ENCODE measurements at places on chromosomes 1 and 21.

DNA sequence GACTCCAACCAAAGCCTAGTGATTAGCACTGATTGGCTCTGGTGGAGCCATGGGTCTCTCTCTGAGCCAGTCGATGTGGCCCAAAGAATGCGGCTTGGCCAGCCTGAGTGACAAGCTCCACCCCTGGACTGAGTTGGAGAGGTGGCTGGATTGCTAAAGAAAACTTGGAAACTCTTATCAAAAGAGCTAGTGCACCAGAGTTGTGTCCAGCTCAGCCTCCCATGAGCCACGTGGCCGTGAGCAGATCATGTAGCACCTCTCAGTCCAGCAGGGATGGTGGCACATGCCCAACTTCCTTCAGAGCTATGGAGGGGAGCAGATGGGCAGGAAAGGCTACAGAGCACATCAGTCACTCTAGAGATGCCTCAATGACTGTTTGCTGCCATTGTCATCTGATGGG, 142.8 kb upstream of the VAMP3 start:
- no peak for ATAC-seq

- ATAC-seq = no peak
These were observed 4.6 kb upstream of the SRSF4 start for GRCh38 chr1:29186252-29186651.

DNA sequence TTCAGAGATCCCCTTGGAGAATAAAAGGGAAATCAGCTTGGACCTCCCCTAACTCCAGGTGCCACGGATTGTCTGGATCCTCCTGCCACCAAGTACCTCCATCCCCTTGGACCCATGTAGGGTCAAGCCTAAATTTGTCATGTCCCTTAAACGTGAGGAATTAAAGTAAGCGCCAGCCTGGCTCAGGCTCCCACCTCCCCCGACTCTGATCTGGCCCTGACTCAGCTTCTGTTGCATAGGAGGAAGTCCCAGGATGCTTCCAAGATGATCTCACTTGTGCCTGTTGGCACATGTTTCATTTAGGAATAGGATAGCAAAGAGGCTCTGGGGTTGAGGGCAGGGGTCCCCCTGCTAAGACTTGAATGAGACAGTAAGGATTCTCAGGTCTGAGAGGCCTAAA, 231.9 kb upstream of the JUN start:
- ATAC-seq = peak; percentile 71

- peak; percentile 24 for ATAC-seq
These were observed 28.3 kb downstream of the LAMC1 start for GRCh38 chr1:183051546-183051945.

GRCh38 chr1:3431266-3431665, 23.2 kb upstream of the ARHGEF16 start:
- ATAC-seq = peak; percentile 79

DNA sequence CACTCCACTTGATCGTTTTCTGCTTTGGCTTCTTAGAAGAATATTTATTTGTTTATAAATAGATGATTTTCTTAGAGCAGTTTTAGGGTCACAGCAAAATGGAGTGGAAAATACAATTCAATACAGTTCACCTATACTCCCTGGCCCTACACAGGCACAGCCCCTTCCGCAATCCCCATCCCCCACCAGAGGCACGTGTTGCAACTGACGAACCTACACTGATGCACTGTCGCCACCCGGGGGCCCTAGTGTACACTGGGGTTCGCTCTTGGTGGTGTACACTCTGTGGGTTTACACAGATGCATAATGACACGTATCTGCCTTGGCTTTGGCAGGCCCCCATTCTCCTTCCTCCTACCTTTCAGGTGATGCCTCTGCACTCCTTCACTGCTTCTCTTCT, 8.0 kb downstream of the ECHDC2 start:
- ATAC-seq = no peak

DNA sequence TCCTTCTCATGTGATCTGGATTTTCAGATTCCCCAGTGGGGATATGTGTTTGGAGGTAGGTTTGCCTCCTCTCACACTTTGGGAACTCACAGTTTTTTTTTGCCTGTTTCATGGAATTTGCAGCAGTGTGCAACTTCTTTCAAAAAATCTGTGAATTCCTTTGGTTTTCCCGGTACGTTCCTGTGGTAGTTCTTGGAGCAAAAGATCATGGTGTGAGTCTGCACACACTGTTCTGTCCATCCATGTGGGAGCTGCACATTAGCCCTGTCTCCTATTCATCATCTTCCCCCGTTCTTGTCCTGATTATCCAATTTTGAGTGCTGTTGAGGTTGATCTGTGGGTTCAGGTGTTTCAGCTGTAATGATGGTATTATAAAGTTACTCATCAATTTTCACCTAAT, 30.3 kb upstream of the TACSTD2 start:
- ATAC-seq = no peak

- no peak for ATAC-seq
These were observed 202.9 kb upstream of the ESRRG start for GRCh38 chr1:216925962-216926625.

GRCh38 chr1:117662667-117663066, 56.8 kb downstream of the TENT5C start:
- ATAC-seq = no peak

GRCh38 chr1:110176299-110176956, 26.1 kb downstream of the SLC6A17 start:
- ATAC-seq = peak; percentile 73

GRCh38 chr1:119451158-119451557, 36.2 kb downstream of the HSD3B2 start:
- no peak for ATAC-seq

Data from SK-N-SH treated with all-trans-retinoic acid at 6 μM for 48 hours (cell line).